Activated CD4-positive, alpha-beta T cell treated with anti-CD3 and anti-CD28 coated beads, Interleukin-2, amount 50 U/mL, for 48 hours (primary cell): ENCODE measurements at places on chromosomes 12 and 14.
A peak's percentile ranks its signal among the peaks of the same experiment; 100 is the strongest.

DNA sequence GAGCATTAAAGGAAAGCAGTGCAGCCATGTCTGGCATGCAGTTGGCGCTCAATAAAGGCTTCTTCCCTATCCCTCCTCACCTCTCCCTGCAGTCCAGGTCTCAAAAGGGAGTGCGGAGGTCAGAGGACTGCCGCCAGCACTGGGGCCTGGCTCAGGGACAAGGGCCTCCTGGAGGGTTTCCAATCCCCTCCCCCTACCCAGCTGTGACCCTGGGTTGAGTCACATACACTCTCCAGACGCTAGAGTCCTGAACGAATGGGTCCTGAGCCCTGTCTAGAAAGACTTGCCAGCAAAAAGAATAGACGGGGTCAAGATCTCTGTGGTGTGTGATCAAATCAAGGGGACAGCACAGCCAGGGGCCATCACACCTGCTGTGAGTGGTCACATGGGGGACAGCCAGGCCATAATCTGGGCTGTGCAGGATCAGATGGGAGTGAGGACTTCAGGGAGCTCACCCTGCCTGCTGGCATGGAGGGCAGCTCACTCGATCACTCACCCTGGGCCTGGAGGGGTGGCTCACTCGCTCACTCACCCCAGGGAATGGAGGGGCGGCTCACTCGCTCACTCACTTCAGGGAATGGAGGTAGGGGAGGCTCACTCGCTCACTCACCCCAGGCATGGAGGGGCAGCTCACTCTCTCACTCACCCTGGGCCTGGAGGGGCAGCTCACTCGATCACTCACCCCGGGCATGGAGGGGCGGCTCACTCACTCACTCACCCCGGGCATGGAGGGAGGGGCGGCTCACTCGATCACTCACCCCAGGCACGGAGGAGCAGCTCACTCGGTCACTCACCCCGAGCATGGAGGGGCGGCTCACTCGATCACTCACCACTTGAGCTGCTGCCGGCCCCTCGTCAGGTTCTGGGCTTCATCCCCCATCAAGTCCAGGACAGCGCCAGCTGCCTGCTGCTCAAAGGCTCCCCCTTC, 12.8 kb downstream of the CFAP73 start:
- no peak for DNase-seq

DNA sequence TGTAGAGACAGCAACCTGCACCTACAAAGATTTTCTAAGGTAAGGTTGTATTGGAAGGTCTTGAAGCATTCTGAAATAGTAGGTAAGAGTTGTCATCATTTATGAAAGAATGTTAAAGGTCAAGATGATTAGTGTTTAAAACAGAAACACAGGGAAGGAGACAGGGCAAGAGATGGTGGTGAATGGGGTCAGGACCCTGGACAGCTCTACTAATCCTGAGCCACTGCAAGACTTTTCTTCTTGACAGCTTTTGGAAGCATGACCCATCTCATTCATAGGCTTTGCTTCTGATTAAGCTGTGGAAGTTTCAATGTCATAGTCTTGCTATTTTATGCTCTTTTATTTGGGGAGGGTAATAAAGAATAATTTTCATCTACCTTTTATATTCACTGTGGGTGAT, 75.5 kb upstream of the CAND1 start:
- DNase-seq: peak; percentile 14

- no peak for DNase-seq
Observed at GRCh38 chr12:132094269-132094891, 49.7 kb downstream of the DDX51 start.

- DNase-seq: no peak
Observed at GRCh38 chr12:102281231-102281630, 83.6 kb upstream of the PMCH start.
